ENCODE measurements at places on chromosomes 6 and 20.
A peak's percentile ranks its signal among the peaks of the same experiment; 100 is the strongest.

GRCh38 chr6:106250953-106251352, 74.6 kb downstream of the ATG5 start:
- H3K27ac ChIP-seq: no peak overlapping the region
- no peaks in the 10 kb centered on the region for H3K36me3 ChIP-seq
- H3K27me3 ChIP-seq: no peaks in the 10 kb centered on the region
- no peaks in the 10 kb centered on the region for H3K4me1 ChIP-seq
- no peak overlapping the region for H3K4me3 ChIP-seq

GRCh38 chr20:32638848-32639247, 34.9 kb downstream of the C20orf203 start:
- H3K27me3 ChIP-seq: no peaks in the 10 kb centered on the region
- no peak overlapping the region for H3K4me3 ChIP-seq
- H3K4me1 ChIP-seq: no peaks in the 10 kb centered on the region

GRCh38 chr6:116412270-116412669, 41.5 kb downstream of the DSE start:
- H3K36me3 ChIP-seq: peaks cover 3% of the 10 kb centered on the region
- no peaks in the 10 kb centered on the region for H3K27me3 ChIP-seq
- H3K4me3 ChIP-seq: no peak overlapping the region
- H3K27ac ChIP-seq: no peak overlapping the region
- no peak for DNase-seq

- H3K36me3 ChIP-seq: no peaks in the 10 kb centered on the region
- H3K4me1 ChIP-seq: no peaks in the 10 kb centered on the region
- H3K4me3 ChIP-seq: no peak overlapping the region
- no peaks in the 10 kb centered on the region for H3K27me3 ChIP-seq
- H3K27ac ChIP-seq: no peak overlapping the region
These were observed 39.0 kb upstream of the ASXL1 start for GRCh38 chr20:32319100-32319499.

DNA sequence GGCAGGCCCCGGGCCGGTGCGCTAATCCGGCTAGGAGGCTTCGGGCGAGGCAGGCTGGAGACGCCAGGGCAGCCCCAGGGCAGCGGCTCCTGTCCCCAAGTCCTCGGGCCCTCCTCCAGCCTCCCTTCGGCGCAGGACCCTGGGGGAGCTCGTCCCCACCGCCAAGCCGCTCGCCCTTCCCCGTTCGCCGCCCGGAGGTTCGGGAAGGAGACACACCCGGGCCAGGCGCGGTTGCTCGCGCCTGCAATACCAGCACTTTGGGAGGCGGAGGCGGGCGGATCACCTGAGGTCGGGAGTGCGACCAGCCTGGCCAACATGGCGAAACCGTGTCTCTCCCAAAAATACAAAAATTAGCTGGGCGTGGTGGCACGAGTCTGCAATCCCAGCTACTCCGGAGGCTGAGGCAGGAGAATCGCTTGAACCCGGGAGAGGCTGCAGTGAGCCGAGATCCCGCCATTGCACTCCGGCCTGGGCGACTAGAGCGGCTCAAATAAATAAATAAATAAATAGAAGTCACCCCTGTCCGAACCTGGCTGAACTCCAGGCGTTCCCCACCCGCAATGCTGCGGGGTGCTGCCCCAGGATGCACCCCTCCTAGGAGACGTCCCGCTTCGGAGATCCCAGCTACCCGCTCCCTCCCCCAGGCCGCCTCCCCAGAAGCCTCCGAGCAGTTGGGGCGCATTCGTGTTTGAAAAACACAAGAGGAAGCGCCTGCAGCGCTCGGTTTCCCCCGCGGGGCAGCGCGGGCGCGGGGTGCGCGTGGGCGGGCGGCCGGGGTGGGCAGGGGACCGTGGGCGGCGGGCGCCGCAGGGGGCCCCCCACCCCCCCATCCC, 27.5 kb downstream of the SERPINB9 start:
- DNase-seq: no peak
- H3K4me3 ChIP-seq: peak overlapping the region; percentile 66
- peak overlapping the region; percentile 83 for H3K27ac ChIP-seq
- no peaks in the 10 kb centered on the region for H3K27me3 ChIP-seq

GRCh38 chr20:64106435-64106961, 867 bp downstream of the NPBWR2 start:
- peaks cover 5% of the 10 kb centered on the region for H3K27me3 ChIP-seq
- H3K4me3 ChIP-seq: no peak overlapping the region
- H3K4me1 ChIP-seq: no peaks in the 10 kb centered on the region
- H3K36me3 ChIP-seq: no peaks in the 10 kb centered on the region

DNA sequence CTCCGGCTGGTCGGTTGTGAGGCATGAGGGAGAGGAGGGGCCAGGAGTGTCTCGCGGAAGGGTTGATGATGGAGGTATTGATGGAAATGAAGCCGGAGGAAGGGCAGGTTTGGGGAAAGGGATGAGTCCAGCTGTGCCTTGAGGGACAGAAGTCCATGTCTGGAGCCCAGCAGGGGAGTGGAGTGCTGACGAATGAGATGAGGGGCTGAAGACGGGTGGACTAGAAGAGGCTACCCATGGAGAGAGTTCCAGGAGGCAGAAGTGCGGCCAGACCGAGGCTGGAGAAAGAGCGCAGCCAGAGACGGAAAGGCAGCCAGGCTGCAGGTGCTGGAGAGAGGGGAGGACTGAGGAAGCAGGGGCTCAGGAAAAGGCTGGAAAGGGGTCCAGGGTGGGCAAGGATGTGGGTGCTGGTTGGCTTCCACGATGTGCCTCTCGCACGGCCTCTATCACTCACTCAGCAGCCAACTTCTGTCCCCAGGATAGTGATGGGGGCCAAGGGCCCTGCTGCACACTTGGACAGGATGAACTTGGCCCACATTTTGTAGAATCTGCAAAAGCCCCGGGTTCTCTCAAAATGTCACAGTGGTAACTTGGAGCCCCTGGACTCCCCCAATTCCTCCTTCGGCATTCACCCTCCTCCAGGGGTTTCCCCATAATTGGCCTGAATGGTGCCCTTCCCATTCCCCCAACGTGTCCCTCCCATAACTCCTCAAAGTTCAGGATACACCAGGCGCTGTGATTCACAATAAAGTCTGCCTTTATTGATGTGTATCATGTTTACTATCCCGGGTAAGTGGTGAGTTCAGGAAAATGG, 627 bp upstream of the EIF6 start:
- H3K36me3 ChIP-seq: peaks cover 4% of the 10 kb centered on the region
- H3K4me3 ChIP-seq: peak overlapping the region; percentile 64
- H3K4me1 ChIP-seq: peaks cover 9% of the 10 kb centered on the region
- H3K27ac ChIP-seq: peak overlapping the region; percentile 83

GRCh38 chr6:42009844-42010184, 40.5 kb upstream of the TAF8 start:
- no peak for DNase-seq
- no peak overlapping the region for H3K27ac ChIP-seq
- H3K4me1 ChIP-seq: no peaks in the 10 kb centered on the region
- no peaks in the 10 kb centered on the region for H3K36me3 ChIP-seq

GRCh38 chr6:115060581-115060980, 717.8 kb upstream of the HS3ST5 start:
- no peaks in the 10 kb centered on the region for H3K36me3 ChIP-seq
- no peak overlapping the region for H3K4me3 ChIP-seq
- no peak for DNase-seq
- no peak overlapping the region for H3K27ac ChIP-seq
- no peaks in the 10 kb centered on the region for H3K27me3 ChIP-seq

DNA sequence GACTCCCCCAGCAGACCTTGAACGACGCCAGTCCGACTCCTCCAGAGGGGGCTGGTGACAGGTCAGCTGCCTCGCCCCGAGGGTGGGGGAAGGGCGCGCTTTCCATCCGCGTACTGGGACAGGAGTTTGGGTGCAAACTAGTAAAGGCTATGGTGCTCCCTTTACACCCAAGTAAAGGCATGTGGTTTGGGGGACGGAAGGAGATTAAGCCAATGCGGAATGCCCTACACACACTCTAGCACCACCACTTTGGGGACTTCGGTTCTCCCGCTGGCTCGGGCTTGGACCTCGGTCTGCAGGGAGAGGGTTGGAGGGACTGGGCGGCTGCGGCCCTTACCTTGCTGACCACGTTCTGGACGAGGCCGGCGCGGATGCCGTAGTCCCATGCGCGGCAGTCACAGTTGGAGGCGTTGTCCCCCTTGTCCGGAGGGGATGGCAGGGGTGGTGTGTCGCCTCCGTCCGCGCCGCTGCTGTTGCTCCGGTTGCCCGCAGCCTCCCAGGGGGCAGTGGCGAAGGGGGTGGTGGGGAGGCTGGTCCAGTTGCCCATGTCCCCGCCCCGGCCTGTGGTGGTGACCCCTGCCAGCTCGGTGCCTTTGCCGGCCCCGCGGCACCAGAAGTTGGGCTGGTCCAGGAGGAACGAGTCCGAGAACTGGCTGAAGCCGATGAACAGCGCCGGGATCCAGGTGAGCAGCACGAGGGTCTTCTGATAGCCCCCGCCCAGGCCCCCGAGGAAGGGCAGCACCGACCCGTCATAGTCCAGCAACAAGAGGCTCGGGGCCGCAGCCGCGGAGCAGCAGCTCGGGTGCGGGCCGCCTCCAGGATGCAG, 1.1 kb downstream of the SLC22A23 start:
- no peaks in the 10 kb centered on the region for H3K36me3 ChIP-seq
- no peaks in the 10 kb centered on the region for H3K27me3 ChIP-seq
- peak overlapping the region; percentile 86 for H3K4me3 ChIP-seq
- DNase-seq: peak; percentile 39
- peak overlapping the region; percentile 47 for H3K27ac ChIP-seq

DNA sequence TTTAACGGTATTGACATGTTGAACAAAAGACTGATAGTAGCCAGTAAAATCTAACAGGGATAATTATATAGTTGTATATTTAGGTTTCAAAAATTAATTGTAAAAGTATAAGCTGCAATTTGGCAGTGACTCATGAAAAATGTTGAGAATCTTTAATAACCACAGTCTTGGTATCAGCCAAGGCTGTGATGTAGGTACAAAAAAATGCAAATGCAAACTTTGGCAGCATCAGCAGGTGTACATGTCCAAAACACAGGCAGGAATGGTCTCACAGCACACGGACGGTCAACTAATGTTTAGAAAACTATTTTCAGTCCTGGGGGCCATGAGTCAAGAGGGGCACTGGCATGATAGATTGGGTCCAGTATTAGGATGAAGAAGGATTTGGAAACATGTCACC, 58.5 kb upstream of the BEND3 start:
- no peak overlapping the region for H3K27ac ChIP-seq
- no peaks in the 10 kb centered on the region for H3K36me3 ChIP-seq
- H3K4me1 ChIP-seq: no peaks in the 10 kb centered on the region
- H3K27me3 ChIP-seq: no peaks in the 10 kb centered on the region
- no peak overlapping the region for H3K4me3 ChIP-seq

DNA sequence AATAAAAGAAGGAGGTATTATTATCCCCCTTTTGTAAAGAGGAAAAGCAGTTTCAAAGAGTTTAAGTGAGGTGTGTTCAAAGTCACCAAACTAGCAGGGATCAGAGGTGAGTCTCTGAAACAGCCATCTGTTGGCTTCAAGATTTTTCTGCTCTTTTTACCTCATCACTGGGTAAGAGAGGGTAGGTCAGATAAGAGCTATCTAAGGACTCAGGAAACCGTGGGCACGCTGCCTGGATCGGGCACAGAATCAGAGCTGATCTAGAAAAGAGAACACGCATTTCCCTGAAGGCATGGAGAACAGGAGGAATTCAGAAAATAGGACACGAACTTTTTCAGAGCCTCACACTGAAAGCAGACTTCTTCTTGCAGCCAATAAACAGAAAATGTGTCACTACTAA, 65.8 kb upstream of the LY86 start:
- no peaks in the 10 kb centered on the region for H3K4me1 ChIP-seq
- H3K27me3 ChIP-seq: no peaks in the 10 kb centered on the region

DNA sequence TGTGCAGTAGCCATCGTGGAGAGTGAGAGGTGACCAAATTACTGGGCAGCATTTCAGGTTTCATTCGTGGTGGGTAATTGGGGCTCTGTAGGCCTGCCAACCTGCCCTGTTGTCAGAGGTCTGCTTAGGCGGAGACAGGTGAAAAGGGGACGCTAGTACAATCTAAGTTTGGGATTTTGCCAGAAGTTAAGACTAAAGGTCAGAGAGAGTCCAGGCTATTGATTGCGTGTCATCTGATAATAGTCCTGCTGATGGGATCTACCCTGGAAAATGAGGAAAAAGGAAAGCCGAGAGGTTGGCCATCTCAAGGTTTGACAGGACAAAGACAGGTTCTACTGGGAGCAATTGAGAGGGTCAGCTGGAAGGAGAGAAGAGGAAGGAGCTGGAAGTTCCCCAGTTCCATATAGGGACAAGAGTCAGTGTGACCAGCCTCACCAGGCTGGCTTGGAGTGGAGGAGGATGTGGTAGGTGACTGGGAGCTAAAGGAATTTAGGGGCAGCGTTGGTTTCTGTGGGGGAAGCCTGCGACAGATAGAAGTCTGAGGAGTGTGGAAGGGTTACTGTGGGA, 10.9 kb downstream of the ARFGEF2 start:
- no peaks in the 10 kb centered on the region for H3K27me3 ChIP-seq
- H3K36me3 ChIP-seq: no peaks in the 10 kb centered on the region
- DNase-seq: no peak
- no peaks in the 10 kb centered on the region for H3K4me1 ChIP-seq
- H3K27ac ChIP-seq: no peak overlapping the region

- no peak overlapping the region for H3K27ac ChIP-seq
- no peaks in the 10 kb centered on the region for H3K4me1 ChIP-seq
- H3K27me3 ChIP-seq: peaks cover 8% of the 10 kb centered on the region
- no peak for DNase-seq
These were observed 5.4 kb downstream of the METTL24 start for GRCh38 chr6:110352563-110353262.

- H3K4me1 ChIP-seq: peaks cover 6% of the 10 kb centered on the region
- H3K27me3 ChIP-seq: no peaks in the 10 kb centered on the region
- H3K36me3 ChIP-seq: no peaks in the 10 kb centered on the region
- DNase-seq: no peak
- H3K27ac ChIP-seq: peak overlapping the region; percentile 75
These were observed 500.1 kb downstream of the CDKAL1 start for GRCh38 chr6:21034345-21034744.

GRCh38 chr20:52869276-52869675, 102.9 kb upstream of the TSHZ2 start:
- no peak overlapping the region for H3K4me3 ChIP-seq
- no peak for DNase-seq
- H3K27ac ChIP-seq: no peak overlapping the region
- H3K36me3 ChIP-seq: no peaks in the 10 kb centered on the region
- H3K4me1 ChIP-seq: no peaks in the 10 kb centered on the region
- H3K27me3 ChIP-seq: no peaks in the 10 kb centered on the region

DNA sequence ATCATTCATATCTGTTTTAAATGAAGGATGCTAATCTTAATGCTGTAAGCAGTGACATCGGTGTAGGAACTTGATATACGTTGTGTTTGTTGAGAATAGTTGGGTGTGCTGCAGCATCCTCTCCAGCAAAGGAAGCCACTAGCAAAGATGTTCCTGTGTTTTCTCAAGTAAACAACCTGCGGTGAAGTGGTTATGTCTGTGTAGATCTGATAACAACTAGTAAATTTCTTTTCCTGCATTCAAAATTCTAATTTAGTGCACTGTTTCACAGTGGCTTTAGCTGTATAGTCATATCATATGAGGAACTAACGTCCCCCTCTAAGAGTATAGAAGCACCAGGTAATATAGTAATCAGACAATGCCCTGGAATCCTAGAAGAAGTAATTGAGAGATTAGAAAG, 38.7 kb downstream of the NCOA7 start:
- H3K4me1 ChIP-seq: no peaks in the 10 kb centered on the region
- no peaks in the 10 kb centered on the region for H3K27me3 ChIP-seq
- no peak overlapping the region for H3K27ac ChIP-seq
- H3K4me3 ChIP-seq: no peak overlapping the region

Data from breast epithelium (tissue), 4 donors.